HTR-8/SVneo (cell line): ENCODE measurements at places on chromosomes 1 and 21.

DNA sequence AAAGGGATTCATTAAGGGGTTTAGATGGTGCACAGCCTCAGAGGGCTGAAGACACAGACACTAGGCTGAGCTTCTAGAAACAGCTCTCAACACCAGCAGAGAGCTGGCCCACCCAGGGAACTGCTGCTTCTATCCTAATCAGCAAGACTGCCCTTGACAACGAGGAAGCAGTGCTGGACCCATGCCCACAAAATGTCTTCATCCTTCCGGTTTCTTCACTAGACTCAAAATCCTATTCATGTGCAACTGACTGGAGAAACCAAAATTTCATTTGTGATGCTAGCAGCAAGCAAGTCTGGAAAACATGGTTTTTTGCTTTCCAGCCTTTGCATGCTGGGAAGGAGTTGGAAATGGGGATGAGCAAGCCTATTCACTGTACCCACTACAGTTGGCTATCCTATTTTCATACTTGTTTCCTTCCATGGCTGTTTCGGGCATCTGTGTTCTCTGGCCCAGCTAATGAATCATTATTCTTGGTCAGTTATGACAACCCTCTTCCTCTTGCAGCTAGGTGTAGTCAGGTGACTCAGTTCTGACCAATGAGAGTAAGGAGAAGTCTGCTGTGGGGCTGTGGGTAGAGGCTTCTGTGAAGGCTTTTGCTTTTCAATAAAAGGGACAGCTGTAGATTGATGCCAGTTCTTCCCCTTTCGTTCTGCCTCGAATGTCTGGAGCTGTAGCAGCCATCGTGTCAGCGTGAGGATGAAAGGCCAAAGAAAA, 14.6 kb upstream of the TMEM61 start:
- no peak for DNase-seq

DNA sequence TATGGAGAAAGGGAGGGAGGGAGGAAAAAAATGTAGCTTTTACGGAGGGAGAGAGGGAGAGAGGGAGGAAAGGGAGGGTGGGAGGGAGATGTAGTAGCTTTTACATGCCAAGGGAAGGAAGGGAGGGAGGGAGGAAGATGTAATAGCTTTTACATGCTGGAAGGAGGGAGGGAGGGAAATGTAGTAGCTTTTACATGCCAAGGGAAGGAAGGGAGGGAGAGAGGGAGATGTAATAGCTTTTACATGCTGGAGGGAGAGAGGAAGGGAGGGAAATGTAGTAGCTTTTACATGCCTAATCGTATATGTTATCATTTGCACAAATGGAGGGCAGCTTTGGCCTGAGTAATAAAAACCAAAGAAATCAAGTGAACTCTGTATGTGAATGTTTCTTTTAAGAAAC, 35.6 kb downstream of the EEIG2 start:
- no peak for DNase-seq

- no peak for DNase-seq
Measured at GRCh38 chr1:112713466-112714312, 1.4 kb downstream of the PPM1J start.

DNA sequence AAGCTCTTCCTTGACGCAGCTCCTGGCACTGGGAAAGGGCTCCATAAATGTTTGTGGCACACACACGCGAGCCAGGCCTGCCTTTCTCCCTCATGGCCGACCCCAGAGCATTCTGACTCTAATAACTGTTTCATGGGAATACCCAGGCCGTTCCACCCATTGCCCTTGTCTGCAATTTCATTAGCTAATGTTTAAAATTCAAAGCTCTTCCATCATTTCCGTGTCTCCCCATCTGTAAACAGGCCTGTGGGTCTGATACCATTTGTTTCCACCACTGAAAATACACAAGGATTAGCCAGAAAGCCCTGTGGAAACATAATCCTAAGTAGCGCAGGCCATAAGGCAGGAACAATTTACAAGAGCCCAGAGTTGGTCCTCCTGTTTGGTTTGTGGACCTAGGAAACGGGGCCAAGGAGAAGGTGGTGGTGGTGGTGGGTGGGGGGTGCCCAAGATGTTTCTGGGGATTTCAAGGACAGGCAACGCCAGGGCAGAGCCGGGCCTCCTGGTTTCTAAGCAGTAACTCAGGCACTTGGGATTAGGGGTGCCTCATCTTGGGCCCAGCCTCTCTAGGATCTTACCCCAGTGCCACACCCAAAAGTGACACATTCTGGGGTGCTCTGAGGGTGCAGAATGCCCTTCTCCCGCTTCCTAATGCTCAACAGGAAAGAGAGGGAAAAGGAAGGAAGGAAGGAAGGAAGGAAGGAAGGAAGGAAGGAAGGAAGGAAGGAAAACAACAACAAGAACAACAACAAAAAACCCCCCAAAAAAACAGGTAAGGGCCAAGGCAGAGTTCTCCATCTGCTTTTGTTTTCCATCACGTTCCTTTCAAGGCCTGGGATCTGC, 79.4 kb downstream of the SSBP3 start:
- no peak for DNase-seq
